ENCODE measurements at places on chromosomes 6 and 20.

DNA sequence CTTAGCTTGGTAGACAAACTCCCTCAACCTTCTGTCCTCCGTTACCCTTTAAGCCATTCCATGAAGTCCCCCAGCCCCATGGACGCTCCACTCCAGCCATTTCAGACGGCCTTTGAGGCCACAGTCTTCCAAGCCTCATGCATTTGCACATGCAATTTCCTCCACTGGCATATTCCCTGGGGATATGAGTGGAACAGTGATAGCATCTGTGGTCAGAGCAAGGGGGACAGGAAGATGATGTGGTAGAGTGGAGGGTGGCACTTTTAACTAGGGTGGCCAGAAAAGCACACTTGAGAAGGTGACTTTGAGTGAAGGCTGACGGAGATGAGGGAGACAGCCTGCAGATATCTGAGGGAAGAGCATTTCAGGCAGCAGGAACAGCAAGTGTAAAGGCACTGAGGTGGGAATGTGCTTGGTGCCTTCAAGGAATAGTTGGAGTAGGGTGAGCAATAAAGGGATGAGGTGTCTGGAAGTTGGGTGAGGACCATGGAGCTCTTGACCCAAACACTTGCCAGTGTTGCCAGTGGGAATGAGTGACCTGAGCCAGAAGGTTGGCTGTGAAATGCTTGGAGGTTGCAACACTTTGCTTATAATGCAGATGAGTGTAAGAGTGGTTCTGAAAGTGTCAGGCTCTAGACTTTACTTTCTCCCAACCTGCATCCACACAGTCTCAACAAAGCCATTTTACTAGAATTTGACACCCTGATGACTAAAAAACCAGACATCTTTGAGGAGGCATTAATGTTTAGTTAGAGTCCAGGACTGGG, 275.6 kb upstream of the SUPT3H start:
- DNase-seq, result no peak

GRCh38 chr20:41618807-41619311, 682 bp upstream of the CHD6 start:
- no peak for DNase-seq

GRCh38 chr20:24382331-24382730, 87.1 kb upstream of the SYNDIG1 start:
- no peak for DNase-seq

DNA sequence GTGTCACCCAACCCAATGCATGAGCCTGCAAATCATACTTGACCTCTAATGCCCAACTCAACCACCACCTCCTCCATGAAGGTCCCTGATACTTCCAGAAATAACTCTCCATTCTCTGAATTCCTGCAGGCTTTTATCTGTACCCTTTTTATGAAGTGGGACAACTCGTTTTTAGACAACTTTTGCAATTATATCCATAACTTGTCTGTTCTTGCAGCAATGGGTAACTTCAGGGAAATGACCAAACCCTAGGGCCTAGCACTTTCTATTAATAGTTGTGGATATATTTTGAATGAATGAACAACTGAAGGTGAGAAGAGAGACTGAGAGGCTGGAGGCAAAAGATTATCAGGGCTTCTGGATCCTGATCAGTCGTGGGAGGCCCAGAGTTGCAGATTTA, 236.6 kb upstream of the MOCS1 start:
- DNase-seq, result no peak

DNA sequence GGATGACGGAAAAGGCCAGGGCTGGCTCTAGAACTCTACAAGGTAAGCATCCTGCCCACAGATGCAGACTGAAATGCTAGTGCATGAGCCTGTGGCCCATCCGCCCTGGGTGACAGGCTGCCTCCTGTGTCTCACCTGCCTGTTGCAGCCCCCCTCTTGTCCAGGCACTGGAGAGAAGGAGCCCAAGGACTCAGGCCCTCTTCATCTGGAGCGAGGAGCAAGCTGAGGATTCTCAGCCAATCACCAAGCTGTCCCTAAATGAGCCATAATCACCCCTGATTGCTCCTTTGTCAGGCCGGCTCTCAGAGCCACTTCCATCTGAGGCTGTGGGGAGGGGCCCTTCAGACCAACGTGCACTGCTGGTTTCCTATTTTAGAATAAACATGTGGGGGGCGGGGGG, 10.0 kb upstream of the SLC32A1 start:
- DNase-seq, result no peak

DNA sequence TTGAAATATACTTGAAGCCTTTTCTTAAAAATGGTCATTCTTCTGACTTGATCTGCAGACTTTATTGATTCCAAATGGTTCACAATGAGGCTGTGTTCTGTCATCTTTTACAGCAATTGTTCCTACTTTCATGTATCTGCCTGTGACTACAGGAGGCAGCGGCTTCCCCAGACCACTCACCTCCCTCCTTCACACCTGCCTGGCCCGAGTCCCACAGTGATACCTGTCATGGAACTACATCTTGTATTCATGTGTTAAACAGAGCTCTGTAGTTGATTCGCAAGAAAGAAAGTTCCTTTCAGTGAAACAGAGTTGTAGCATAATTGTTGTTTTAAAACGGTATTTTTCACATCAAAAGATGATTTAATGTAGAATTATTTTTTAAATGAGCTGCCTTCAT, 673.5 kb upstream of the AGPAT4 start:
- DNase-seq, result no peak

- no peak for DNase-seq
Observed at GRCh38 chr6:98044151-98044561, 761.1 kb upstream of the MMS22L start.
